ENCODE measurements at places on chromosomes 6 and 20.

DNA sequence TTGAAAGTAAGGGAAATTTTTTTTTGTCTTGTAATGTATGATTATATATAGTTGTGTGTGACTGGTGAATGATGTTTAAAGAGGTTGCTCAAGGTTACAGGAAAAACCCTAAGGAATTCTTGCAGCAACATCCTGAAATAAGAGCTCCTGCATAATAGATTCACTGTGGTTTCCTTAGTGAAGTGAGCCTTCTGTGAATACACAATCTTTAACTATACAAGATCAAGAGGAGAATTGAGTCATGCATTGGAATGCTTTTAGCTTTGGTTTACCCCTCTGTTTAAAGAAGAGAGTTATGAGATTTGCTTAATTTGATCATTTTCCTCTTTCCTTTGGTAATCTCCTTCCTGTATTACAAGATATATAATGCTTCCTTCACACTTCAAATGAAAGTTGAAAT lies 141.6 kb upstream of the EYA4 start:
- no peak for DNase-seq

- no peak for DNase-seq
Measured at GRCh38 chr6:40960742-40961430, 78.1 kb downstream of the UNC5CL start.

GRCh38 chr20:48975955-48976354 lies 54.4 kb downstream of the ARFGEF2 start:
- DNase-seq = no peak

DNA sequence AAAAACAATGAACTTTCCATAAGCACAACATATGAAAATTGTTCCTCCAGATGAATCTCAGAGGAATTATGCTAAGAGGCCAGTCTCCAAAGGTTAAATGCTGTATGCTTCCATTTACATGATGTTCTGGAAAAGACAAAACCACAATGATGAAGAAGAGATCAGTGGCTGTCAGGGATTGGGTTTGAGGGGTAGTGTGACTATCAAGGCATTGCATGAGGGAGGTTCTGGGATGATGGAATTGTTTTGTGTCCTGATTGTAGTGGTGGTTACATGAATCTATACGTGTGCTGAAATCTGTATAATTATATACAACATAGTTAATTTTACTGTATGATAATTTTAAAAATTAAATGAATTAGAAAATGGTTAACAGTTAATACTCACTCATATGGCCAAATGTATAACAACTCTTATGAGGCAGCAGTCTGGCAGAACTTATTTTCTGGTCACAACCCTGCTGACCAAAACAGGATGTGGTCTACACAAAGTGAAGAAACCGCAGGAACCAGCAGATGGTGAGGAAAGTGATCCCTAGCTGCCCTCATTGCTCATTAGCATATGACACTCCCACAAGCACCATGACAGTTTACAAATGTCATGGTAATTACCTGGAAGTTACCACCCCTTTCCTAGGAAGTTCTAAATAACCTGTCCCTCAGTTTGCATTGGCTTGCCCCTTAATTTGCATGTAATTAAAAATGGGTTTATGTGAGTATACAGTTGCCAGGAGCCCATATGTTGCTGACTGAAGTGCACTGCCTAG lies 31.9 kb downstream of the NSFL1C start:
- DNase-seq = peak; percentile 34

DNA sequence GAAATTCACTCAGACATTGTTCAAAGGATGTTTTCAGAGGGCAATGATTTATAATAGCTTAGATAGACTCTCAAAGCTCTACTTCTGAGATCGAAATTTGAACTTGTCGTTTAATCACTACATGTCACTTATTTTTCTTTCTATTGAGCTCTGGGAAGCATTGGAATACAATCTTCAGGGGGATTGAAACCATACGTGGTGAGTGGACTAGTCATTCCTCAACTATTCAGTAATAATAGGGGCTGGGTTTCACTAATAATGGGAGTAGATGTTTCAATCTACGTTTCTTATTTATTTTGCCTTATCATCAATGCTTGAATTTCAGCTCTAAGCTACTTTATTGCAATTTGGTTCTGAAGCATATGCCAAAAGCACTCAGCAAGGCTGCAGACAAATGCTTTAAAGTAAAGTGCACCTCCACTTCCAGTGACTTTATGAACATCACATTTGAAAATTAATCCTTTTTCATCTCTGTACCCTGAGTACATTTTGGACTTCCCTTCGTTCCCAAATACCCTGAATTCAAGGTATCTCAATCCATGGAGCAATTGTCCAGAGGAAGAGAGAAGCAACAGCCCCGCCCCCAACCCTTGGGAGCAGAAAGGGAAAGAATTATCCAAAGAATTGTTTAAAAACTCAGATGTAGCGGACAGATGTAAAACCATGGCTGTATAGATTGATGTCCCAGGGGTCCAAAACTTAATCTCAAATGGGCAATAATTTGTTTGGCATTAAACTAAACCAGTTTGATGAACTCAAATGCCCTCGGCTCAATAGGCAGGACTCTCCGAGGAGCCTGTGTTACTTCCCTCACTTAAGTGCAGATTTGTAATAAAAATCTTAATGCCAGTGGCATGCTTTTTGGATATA lies 68.1 kb downstream of the HFE start:
- DNase-seq = no peak

DNA sequence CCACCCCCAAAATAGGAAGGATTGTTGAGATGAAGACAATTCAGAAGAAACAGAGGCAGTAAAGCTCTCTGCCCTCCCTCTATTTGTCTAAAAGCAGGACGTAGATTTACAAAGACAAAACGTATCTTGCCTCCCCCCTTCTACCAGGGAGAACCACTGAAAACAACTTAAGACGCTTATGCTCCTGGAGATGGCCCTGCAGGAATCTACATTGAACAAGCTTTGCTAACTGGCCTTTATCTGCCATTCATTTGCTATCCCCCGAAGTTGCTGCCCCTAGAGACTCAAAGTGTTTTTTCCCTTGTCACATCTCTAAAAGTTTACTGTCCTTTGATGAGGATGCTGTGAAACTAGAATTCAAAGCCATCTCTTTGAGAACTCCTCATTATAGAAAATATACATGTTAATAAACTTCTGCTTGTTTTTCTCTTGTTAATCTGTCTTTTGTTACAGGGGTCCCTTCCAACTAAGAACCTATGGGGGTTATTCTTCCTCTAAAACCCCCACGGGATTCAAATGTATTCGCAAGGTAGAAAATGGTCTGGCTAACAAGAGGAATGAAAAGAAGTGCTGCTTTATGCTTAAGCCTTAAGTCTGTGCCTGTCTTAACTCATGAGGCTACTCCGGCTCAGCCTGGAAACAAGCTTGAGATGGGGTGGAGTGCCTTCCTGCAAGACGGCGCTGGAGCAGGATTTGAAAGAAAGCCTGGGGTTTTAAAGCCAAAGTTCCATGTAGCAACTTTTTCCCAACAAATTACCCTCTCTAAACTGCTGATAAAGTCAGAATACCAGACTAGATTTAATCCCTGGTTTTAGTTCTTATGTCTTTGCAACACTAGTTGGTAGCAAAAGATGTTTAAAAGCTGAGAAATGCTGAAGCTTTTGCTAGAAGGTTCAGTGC lies 88.0 kb downstream of the CLIC5 start:
- no peak for DNase-seq
